Activated CD8-positive, alpha-beta T cell treated with anti-CD3 and anti-CD28 coated beads, Interleukin-2, amount 10 ng/mL, durations not matched to agents 7 days and 5 days (primary cell): ENCODE measurements at places on chromosomes 13 and 19. TPM values are rescaled to one million over a fixed set of nuclear protein-coding genes. Genes with fewer than 3 reads are reported as not detected.

DNA sequence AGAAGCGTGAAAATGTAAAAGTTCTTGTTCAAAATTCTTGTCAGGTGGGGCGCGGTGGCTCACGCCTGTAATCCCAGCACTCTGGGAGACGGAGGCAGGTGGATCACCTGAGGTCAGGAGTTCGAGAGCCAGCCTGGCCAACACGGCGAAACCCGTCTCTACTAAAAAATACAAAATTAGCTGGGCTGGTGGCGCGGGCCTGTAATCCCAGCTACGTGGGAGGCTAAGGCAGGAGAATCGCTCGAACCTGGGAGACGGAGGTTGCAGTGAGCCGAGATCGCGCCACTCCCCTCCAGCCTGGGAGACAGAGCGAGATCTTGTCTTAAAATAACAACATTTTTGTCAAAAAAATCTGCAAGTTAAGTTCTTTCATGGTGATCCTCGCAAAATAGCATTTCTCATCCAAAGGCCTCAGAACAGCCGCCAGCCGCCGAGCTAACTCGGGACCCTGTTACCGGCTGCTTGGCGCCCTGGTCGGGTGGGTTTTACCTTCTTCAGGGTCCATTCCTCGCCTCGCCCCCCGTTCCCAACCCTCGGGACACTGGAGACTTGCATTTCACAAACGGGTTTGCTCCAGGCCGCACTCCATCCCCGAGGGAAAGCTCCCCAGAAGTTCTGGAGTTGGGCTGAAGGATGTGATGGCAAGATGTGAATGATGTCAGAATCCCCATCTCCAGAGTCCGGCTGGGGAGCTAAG, 1.6 kb downstream of the LATS2 start:
- no peak for DNase-seq

- DNase-seq, result no peak
- H3K4me3 ChIP-seq, result no peak overlapping the region
- no peak overlapping the region for H3K27ac ChIP-seq
- peaks cover 9% of the 10 kb centered on the region for H3K4me1 ChIP-seq
- peaks cover 4% of the 10 kb centered on the region for H3K27me3 ChIP-seq
Observed at GRCh38 chr19:15850385-15850784, 34.9 kb upstream of the OR10H1 start.

DNA sequence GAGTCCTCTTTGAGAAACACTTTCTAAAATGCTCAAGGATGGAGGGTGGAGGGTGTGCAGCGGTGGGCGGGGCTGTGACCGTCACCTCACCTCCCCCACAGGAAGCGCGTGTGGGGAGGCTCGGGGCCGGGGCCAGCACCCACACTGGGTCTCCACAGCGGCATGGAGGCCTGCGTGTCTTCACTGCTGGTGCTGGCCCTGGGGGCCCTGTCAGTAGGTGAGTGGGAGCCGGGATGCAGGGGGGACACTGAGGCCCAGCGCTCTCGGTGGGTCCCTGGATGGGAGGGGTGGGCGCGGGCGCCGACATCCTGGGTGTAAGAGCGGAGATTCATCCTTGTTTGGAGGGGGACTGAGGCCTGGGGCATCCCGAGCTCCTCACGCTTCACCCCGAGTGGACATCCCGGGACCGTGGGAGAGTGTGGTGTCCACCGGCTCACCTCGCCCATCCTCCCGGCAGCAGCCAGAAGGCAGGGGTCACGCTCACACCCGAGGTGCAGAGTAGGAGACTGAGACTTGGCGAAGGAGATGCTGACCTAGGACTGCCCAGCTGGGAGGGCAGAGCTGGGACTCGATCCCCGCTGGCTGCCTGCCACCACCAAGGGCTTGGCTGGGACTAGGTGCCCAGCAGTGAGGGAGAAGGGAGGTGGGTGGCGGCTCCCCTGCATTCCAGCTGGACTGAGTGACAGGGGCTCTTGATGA, at the start of gene GZMM:
Gene GZMM (plus strand): TSS at position 144 of the 699 bp plus-strand sequence. CDS start 19 bp downstream, at position 163.
- H3K27me3 ChIP-seq, result no peaks in the 10 kb centered on the region
- H3K27ac ChIP-seq, result peak within 1 kb of the TSS; percentile 97
- H3K4me1 ChIP-seq, result peaks cover 25% of the 10 kb centered on the region
- DNase-seq, result peak; percentile 86

Gene CRB3
- not detected for total RNA-seq

DNA sequence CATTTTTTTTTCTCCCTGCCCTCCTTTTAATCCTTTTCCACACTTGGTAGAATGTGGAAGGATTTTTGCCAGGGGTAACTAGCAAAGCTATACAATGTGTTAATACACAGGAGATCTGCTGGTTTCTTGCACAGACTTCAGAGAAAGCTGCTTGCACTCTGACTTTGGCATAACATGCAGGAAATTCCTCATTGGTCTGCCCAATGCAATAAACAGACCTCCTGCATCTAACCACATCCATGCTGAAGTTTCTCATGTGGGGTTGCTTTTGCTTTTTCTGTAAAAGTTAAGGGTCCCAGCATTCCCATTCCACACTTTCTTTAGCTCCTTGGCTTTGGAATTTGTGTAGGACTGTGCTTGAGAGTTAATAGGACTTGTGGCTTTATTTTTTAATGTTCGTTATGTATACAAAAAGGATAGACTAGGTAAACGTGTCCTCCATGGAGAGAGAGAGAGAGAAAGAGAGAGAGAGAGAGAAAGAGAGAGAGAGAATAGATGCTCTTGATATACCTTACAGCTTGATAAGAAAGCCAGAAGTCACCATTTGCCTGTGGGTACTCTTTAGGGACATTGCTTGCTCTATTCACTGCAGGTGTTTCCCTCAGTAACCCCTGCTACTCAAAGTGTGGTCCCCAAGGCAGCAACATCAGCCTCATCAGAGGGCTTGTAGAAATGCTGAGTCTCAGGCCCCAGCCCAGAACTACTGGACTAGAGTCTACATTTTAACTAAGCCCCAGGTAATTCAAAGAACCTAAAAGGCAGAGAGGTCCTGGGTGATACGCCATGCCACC, 170.5 kb downstream of the SHISA2 start:
- H3K4me1 ChIP-seq, result peaks cover 52% of the 10 kb centered on the region
- peak overlapping the region; percentile 35 for H3K4me3 ChIP-seq
- no peaks in the 10 kb centered on the region for H3K27me3 ChIP-seq
- H3K27ac ChIP-seq, result peak overlapping the region; percentile 70
- no peak for DNase-seq

Gene FCAR
- total RNA-seq, result not detected

DNA sequence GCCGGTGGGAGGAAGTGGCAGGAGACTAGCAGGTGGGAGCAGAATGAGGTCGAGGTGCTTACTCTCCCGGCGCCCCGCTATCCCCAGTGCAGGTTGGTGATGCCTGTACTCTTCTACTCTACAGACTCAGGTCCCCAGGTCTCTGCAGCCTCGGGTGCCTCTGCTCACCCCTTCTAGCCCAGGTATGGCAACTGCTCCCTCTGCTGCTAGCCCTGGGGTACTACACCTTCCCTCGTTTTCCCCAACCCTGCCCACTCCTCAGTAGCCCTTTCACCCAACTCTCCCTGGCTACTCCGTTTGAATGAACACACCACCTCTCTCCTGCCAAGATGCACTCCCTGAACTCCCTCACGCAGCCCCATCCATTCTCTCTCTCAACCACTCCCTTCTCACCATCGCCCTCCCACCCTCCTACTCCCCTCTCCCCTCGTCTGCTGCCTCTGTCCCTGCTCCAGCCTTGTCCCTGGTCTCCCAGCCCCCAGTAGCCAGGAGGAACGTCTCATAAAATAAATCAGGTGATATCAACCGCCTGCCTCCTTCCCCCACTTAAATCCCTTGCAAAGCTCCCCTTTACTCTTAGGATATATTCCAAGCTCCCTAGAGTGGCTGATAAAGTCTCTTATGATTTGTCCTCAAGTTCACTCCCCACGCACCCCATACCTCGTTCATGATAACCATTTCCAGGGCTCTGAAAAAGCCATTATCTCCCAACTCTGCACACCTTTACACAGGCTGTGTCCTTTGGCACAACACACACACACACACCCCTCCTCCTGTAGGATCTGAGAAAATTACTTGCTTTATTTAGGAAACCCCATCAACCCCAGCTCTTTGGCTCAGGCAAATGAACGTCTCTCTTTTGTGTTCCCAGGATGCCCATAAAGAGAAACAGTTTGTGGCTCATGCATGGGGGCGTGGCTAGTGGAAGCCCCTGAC, 8.2 kb upstream of the MEIS3 start:
- peaks cover 3% of the 10 kb centered on the region for H3K36me3 ChIP-seq
- DNase-seq, result peak; percentile 80
- peaks cover 41% of the 10 kb centered on the region for H3K27me3 ChIP-seq
- H3K27ac ChIP-seq, result no peak overlapping the region
- no peak overlapping the region for H3K4me3 ChIP-seq

DNA sequence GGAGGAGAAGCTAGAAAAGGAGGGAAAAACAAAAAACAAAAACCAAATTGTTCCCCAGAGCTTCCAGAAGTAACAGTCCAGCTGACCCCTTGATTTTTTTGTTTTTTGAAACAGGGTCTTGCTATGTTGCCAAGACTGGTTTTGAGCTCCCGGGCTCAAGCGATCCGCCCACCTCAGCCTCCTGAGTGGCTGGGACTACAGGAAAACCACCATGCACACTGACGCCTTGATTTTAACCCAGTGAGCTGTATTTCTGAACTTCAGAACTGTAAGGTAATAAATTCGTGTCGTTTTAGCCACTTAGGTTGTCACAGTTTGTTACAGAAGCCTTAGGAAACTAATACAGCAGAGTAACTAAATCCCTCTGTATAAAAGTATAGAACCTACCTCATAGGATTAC, 1.1 kb upstream of the NEK3 start:
- H3K27ac ChIP-seq, result no peak overlapping the region
- H3K4me3 ChIP-seq, result no peak overlapping the region
- H3K27me3 ChIP-seq, result peaks cover 24% of the 10 kb centered on the region
- H3K4me1 ChIP-seq, result peaks cover 30% of the 10 kb centered on the region
- DNase-seq, result no peak

- peak overlapping the region; percentile 61 for H3K27ac ChIP-seq
- H3K27me3 ChIP-seq, result peaks cover 3% of the 10 kb centered on the region
- DNase-seq, result peak; percentile 49
Observed at GRCh38 chr19:16470911-16471811, 609 bp downstream of the EPS15L1 start.

DNA sequence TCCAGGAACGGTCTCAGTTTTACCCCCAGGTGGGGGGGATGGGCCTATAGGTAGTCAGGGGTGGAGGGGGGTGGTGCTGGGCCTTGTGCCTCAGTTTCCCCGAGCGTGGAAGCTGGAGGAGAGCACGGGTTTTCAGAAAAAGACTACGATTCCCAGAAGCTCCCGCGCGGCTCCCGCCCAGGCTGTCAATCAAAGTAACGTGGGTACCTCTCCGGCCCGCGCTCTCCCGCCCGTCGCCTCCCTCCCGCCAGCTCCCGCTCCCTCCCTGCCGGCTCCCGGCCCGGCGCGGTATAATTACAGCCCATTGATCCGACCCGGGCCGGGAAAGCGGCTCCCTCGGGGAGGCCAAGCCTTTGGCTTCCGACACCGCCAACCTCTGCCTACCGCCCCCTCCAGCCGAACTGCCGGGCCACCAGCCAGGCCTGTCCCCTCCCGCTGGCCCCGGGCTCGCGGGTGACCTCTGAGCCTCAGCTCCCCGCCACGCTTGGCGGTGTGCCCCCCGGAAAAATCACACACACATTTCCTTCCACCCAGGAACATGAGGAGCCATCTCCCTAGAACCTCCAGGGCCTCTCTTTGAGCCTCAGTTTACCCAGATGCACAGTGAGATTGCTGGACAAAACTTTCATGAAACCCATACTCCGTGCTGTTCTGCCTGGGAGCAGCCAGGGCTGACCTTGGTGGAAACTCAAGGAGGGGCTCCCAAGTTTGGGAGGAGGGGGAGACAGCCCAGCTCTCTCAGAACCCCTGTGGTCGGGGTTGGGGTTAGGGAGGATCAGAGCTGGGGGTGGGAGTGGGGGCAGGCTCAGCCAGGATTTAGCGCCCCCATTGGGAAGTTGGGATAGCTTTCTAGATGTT, 7.3 kb upstream of the TLE2 start:
- H3K36me3 ChIP-seq, result no peaks in the 10 kb centered on the region
- H3K4me1 ChIP-seq, result peaks cover 30% of the 10 kb centered on the region
- peaks cover 25% of the 10 kb centered on the region for H3K27me3 ChIP-seq
- peak overlapping the region; percentile 95 for H3K27ac ChIP-seq
- H3K4me3 ChIP-seq, result peak overlapping the region; percentile 87

GRCh38 chr13:51033421-51034185, 77.5 kb downstream of the C13orf42 start:
- peaks cover 5% of the 10 kb centered on the region for H3K4me1 ChIP-seq
- H3K27ac ChIP-seq, result no peak overlapping the region
- no peak overlapping the region for H3K4me3 ChIP-seq
- H3K27me3 ChIP-seq, result peaks cover 4% of the 10 kb centered on the region
- no peak for DNase-seq
- H3K36me3 ChIP-seq, result no peaks in the 10 kb centered on the region

DNA sequence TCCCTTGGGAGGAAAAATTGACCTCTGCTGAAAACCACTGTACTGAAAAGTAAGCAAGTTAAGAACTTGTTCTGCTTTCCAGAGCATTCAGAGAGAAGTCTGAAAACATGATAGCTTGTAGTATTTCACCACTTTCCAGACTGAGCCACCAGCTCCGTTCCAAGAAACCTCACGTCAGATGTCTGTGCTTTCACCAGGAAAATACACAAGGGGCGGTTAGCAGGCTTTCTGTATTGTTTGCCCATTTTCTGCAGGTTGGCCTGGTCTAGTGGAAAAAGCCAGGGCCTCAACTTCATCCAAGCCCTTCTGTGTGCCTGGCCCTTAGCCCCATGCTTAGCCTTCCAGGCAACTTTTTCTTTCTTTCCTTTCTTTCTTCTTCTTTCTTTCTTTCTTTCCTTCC, 36.4 kb downstream of the RXFP2 start:
- H3K36me3 ChIP-seq, result no peaks in the 10 kb centered on the region
- DNase-seq, result no peak
- peaks cover 2% of the 10 kb centered on the region for H3K4me1 ChIP-seq

- peaks cover 49% of the 10 kb centered on the region for H3K36me3 ChIP-seq
- peaks cover 4% of the 10 kb centered on the region for H3K4me1 ChIP-seq
- no peaks in the 10 kb centered on the region for H3K27me3 ChIP-seq
- H3K4me3 ChIP-seq, result no peak overlapping the region
Observed at GRCh38 chr13:36973621-36974295, 25.4 kb downstream of the ALG5 start.

Gene CYP2A6
- not detected for total RNA-seq

Gene PSG11
- not detected for total RNA-seq

DNA sequence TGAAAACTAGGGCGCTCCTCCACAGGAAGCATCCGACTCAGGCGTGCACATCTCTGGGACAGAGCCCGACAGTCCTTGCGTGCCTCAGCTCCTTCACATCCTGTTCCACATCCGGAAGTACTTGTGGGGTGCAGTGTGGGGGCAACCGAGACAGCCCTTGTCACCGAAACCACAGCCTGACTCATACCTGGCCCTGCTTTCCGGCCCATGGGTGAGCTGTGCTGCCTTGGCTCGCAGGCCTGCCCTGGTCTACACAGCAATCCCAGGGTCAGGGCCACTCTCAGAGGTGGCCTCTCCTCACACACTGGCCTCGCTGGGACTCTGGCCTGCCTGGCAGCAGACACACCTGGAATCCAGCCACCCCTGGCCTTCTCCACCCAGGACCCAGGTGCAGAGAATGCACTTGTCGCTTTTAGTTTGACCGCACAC, 100.4 kb downstream of the STK24 start:
- DNase-seq, result peak; percentile 94
- peak overlapping the region; percentile 68 for H3K4me3 ChIP-seq
- peaks cover 85% of the 10 kb centered on the region for H3K4me1 ChIP-seq
- no peaks in the 10 kb centered on the region for H3K27me3 ChIP-seq
- peak overlapping the region; percentile 90 for H3K27ac ChIP-seq

Gene ZNF766
- total RNA-seq, result 23.7 TPM
